Stimulated activated CD4-positive, alpha-beta T cell treated with anti-CD3 and anti-CD28 coated beads, Interleukin-4, amount 100 ng/mL, for 1 hour (primary cell): ENCODE measurements at places on chromosomes 3 and 15.

GRCh38 chr3:22634433-22634832 lies 568.7 kb upstream of the UBE2E2 start:
- DNase-seq, result no peak

DNA sequence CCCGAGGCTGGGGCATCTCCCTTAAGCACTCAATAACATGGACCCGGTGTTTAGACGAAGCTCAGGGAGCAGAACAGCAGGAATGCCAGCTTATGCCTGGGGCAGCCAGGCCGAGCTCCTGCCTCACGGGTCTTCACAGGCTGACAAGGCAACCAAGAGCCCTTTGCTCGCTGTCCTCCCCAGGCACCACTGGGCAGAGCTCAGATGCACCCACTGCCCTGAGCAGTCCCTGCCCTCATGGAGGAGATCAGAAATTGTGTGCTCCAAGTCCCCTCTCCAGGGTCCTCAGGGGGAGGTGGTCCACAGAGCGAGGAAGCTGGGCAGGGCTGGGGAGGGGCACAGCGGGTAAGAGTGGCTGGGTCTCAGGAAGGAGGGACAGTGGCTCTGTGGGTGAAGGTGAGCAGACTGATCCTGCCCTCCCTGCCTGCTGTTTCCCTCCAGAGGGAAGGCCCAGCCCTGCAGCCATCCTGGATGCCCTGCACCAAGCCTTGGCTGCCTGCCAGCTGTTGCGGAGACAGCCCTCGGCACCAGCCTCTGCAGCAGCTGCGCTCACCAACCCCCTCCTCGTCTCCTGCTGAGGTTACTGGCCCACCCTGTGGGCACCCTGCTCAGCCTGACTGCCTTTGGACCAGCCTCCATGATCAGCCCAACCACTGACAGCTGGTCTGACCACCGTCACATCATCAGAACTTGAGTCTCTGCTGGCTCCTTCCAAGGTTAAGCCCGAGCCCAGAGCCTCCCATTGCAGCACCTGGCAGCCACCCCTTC lies 21.1 kb upstream of the GP9 start:
- DNase-seq, result no peak

- DNase-seq, result no peak
Observed at GRCh38 chr3:16840101-16840424, 44.7 kb upstream of the PLCL2 start.

DNA sequence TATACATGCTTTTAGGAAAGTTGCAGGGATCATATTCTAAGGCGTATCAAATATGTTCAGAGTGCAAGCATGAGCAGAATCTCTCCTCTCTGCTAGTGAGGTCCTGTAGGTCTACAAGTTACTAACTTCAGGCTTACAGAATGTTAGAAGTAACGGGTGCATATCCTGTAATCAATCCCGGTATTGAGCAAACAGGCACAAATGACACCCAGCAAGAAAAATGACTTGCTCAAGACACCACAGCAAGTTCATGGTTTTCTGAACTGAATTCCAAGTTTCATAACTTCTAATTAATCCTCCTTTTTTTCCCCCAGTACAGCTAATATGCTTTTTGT lies 353.9 kb upstream of the TPRG1 start:
- no peak for DNase-seq

DNA sequence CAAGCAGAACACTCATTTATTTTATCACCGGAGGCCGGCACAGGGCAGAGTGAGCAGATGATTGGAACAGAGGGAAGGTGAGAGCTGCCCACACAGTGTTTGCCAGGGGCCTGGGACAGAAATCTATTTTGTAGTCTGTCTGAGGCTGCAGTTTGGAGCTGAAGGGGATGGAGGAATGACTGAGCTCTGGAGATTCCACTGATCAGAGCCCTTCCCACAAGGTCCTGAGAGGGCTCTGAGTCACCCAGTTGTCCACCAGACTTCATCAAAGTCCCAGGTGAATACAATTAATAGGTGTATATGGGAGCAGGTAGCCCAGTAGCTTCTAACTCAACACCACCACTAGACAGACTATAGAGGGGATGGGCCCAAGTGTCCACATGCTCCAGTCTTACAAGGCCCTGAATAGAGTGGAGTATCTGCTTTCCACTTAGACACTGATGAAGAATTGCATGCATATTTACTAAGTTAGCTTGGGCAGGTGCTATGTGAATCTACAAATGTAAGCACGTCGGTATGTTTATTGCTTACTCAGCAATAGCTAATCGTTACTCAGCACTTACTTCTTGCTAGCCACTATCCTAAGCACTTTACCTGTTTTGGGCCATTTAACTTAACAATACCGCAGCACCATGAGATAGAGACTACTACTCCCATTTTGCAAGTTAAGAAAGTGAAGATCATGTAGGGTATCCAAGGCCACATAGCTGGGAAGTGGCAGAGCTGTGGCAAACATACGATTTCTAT lies 2.7 kb upstream of the STARD5 start:
- no peak for DNase-seq

- no peak for DNase-seq
Observed at GRCh38 chr15:36210426-36210825, 369.0 kb upstream of the CDIN1 start.

DNA sequence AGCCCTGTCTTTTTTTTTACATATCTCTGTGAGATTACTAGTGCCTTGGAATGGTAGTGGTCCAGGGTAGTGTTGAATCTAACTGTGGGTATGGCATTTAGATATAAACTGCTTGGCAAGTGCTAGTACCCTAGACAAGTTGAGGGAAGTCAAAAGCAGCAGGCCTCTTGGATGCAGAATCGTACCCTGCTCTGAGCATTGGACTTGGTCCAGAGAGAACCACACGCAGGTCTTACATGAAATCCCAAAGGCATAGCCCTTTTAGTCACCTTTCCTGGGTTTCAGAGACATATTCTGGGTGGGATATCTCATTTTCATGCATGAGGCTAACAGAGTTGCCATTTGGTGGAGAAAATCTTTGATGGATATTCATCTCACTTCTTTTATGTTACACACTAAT lies 641.4 kb downstream of the PDCD6IP start:
- no peak for DNase-seq

DNA sequence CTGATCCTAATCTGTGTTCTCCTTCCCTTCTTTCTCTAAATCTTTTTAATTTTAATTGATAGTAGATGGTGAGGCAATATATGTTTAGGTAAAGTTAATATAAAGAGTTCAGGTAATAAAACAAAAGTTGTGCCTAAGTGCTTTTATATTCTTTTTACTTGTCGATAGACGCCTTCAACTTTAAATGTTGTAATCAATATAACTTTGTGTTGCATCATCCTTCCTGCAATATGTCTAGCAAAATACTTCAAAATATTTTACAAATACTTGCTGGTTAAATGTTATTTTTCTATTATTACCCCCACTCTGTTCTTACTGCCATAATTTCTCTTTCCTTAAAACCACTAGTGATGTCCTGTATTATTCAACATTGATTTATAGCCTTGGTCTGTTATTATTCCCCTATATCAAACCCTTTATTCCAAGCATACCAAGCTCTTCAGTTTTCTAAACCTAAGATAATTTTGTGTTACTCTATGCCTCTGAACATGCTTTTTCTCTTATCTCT lies 92.4 kb downstream of the NAALADL2 start:
- DNase-seq, result no peak

DNA sequence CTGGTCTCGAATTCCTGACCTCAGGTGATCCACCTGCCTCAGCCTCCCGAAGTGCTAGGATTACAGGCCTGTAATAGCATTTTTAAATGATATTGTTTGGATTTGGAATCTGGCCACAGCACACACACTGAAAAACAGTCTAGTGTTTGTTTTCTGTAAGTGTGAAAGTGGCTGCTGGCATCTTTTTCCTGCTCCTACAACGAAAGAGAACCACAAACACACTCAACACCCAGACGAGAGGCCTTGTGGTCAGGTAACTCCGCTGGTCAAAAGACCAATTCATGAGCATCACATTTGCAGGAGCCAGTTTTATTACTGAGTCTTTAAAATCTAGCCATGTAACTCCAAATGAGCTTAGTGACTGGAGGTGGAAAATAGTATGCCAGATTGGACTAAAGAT lies 50.2 kb downstream of the IMPG2 start:
- no peak for DNase-seq

DNA sequence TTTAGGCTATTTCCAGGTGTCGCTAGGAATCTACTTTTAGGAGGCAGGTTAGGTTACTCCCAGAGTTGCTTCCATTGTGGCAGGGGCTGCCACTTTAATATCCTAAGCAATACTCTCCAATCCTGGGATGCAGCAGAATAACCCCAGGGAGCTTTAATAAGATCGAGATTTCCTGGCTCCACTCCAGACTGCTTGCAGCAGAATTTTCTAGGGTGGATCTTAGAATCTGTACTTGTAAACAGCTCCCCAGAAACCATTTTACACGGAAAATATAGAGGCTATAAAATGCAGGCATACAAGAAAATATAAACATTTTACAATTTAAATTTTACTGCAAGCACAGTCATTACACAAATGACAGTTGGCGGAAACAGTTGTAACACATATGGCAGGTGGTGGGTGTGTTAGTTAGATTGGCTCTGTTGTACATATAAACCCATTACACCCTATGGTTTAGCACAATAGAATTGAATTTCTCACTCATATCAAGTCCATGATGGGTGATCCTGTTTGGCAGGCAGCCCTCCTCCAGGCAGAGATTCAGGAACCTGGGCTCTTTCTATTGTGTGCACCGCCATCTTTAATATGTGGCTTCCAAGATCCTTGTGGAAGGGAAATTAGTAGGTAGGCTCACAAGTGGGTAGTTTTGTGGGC lies 35.0 kb upstream of the TNFAIP8L3 start:
- DNase-seq, result no peak

GRCh38 chr3:133488785-133489367 lies 84.6 kb upstream of the CDV3 start:
- DNase-seq, result no peak

DNA sequence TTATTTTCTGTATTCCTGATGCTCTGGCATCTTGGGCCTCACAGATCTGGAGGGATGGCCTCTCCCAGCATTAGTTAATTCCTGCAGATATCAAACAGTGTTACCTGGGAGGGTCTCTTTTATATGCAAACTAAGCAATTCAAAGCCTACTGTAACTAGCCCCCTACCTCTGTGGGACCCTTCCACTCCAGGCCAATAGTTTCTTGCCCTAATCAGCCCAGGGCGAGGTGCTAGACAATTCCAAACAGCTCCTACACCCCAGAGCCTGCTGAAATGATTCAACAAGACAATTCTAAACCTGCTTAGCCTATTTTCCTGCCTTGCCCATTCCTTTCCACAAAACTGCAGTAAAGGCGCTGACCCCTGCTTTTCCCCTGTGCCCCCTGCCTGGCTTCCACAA lies 106.6 kb upstream of the IGSF10 start:
- no peak for DNase-seq

DNA sequence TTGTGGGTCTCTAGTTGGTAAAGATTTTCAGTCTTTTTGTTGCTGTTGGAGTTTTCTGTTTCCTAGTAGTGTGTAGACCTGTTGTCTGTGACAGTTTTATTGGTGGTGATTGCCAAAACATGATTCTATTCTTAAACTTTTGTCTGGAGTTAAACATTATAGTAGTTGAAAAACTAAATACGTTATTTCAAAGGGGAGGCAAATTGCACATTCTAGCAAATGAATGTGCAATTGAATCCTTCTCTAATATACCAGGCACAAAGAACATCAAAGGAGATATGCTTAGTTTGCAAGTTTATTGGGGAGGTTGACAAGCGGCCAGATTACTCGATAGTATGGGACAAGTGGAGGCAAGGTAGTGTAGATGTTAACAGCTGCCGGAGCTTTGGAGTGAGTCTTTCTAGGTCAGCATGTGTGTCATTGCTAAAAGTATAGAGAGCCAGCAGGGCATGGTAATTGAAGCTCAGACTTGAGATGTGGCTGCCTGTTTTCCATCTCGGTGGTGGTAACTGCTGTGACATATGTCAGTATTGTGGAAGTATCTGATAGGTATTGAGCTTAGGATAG lies 20.6 kb downstream of the CHD2 start:
- no peak for DNase-seq

DNA sequence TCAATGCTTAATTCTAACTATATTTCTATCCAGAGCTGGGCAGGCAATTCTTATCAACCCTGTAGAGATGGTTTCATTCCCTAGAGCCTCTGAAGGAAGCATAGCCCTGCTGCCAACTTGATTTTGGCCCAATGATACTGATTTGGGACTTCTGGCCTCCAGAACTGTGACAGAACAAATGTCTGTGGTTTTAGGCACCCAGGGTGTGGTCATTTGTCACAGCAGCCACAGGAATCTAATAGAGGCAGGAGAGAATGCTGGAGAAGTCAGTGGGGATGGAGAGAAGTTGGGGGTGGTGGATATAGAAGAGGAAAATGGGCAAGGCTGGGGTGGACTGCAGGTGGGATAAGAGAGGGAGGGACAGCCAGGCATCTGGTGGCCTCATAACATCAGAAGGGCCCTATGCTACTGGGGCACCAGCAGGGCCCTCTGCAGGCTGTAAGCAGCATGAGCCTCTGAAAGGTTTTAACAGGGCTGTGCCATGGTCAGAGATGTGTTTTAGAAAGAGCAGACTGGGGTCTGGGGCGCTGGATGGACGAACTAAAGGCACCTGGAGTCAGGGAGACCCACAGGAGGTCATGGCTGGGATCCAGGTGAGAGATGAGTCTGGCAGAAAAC lies 19.8 kb downstream of the MRPS11 start:
- no peak for DNase-seq

DNA sequence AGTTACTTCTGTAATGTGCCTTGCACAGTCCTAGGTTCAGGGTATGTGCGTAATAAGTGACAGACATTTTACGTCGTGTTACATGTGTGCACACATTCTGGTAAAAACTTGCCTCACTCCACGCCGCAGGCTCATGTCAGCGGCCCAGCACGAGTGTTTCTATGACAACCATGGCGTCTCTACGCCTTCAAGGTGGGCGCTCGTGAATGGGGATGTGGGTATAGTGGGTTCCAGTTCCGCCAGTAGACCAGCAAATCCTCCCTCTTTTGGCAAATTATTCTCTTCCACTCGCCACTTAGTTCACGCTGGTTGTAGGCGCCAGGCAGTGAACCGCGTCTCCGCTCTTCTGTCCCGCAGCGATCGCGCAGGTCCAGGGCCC lies 40.3 kb downstream of the CHST14 start:
- DNase-seq, result no peak

GRCh38 chr15:99295840-99296239 lies 44.6 kb downstream of the LRRC28 start:
- no peak for DNase-seq

DNA sequence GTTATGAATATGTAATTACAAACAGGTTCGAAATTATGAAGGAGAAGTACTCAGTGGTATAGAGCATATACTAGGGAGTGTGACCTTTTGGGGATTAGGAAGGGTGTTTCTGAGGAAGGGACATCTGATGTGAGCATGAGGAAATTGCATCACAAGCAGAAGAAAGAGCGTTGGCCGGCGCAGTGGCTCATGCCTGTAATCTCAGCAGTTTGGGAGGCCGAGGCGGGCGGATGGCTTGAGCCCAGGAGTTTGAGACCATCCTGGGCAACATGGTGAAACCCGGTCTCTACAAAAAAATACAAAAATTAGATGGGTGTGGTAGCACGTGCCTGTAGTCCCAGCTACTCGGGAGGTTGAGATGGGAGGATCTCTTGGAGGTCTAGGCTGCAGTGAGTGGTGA lies 6.9 kb downstream of the CMTM7 start:
- no peak for DNase-seq
